ENCODE measurements at places on chromosomes 3 and 15.

DNA sequence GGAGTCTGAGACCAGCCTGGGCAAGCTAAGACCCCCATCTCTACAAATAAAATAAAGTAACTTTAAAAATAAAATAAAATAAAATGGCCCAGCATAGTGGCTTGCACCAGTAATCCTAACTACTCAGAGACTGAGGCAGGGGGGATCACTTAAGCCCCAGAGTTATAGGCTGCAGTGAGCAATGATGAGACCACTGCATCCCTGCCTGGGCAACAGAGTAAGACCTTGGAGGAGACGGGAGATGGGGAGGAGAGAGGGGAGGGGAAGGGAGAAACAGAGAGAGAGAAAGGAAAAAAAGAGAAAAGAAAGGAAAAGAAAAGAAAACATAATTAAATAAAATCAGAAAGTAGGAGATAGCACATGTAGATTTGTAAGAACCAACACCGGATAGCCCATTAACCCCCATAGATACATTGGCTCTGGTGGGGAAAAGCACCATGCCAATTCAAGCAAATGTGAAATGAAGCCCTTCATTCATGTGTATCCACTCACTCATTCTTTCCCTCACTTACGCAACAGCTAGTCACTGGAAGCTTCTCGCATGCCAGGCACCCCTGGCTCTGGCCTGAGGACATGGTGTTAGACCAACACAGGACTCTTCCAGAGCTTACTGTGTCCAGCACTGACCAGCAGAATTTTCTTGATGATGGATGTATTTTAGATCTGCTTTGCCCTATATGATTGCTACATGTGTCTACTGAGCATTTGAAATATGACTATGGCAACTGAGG lies 183.2 kb downstream of the MAGI1 start:
- no peak for DNase-seq

DNA sequence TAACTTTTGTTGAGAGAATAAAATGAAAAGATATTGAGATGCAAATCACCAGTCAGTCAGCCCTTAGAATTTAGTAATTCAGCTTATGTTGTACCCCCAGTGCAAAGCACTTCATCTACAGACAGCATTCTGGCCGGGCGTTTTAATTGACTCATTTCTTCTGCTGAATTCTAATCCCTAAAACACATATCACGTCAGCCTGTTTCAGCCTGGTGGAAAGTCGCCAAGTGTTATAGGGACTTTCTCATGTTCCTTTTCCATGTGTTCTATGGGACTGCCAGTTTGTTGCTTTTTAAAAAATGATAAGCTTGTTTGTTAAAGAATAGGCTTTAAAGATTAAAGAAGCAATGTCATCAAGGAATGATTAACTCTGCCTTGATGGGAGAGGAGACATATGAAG lies 169.7 kb upstream of the BFSP2 start:
- no peak for DNase-seq

- no peak for DNase-seq
Measured at GRCh38 chr3:69456631-69457030, 70.7 kb upstream of the FRMD4B start.

DNA sequence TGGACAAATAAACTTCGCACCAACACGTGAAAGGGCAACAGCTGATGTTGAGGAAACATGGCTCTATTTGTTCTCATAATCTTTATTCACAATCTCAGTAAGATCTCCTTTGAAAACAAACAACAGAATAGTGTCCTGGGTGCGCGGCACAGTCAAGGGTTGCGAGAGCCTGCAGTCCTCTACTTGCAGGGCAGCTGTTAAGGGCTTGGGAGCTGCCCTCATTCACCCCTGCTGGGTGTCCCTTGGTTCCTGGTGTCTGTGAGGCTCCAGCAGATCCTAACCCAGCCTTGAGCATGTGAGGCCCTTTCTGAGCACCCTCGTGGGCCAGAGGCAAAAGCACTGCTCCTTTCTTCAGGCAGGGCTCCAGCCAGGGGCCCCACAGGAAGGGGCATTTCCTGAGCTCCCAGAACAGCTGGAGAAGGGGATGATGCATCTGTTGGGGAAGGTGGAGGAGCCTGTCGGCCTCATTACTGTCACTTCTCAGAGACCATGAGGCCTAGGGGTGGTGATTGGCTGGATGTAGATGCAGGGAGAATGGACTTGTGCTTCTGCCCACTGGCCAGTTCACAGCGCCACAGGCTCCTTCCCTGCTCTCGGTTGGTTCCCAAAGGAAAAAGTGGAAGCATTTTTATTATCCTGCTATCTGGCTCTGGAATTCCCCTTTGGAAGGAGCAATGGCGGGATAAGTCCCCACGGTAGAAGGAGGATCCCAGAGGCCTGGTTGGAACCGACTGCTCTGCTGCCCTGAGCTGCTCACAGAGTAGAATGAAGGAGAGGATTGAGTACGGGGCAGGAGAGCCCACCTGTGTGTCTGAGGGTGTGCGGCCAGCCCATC lies 51.9 kb upstream of the KLF13 start:
- DNase-seq, result no peak

Data from inflammatory macrophage treated with lipopolysaccharide for 4 hours (primary cell).